ENCODE measurements at places on chromosomes 5 and 9.

GRCh38 chr5:10467281-10468198, 25.9 kb downstream of the ROPN1L start:
- no peak for DNase-seq

DNA sequence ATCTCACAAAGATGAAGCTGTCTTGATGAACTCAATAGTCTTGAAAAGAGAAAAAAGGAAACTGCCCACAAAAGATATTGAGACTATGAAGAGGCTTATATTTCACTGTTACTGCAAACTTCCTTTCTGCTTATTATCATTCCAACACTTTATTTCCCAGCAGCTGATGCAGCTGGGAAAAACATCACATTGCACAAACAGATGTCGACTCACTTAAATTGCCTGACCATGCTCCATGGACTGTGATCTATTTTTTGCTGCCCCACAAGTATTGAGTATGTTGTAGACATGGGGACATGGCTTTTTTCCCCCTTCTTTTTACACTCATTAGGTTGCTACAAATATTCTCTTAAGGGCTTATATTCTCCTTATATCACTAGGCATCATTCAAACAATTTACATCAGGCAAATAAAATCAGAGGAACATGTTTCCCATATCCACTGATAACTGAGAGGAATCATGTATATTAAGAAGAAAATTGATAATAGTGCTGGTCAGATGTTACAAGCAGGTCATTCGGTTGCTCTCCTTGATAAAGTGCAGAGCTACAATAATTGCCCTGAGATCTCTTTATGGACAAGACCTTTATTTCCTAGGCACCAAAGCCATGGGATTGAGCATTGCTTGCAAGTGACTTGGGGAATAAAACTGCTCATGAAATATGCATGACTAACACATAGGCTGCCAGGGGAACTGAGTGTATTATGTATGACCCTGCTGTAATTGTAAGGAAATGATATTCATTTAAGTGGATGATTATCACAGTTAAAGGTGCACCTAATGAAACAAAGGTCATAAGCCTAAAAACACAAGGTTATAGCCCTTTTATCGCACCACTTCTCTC, 509.9 kb downstream of the ZNF608 start:
- DNase-seq: no peak

GRCh38 chr5:171755354-171755821, 30.2 kb upstream of the SMIM23 start:
- no peak for DNase-seq

DNA sequence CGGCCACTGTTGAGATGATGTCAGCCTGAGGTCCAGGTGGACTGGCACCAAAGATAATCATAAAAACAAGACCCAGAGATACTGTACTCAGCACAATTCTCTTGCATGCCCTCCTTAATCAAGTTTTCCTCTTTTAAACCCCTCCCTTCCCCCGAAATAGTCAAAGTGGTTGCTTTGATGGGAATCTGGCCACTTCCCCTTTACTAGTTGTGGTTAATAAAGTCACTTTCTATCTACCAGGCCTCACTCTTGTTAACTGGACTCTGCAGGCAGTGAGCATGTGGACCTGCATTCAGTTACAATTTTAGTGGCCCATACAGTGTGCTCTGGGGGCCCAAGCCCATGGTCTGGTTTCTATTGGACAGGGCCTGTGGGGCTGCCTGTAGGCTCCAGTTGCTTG, 17.5 kb downstream of the FBP2 start:
- DNase-seq: no peak

GRCh38 chr9:135896626-135897025, 10.7 kb downstream of the CAMSAP1 start:
- no peak for DNase-seq

DNA sequence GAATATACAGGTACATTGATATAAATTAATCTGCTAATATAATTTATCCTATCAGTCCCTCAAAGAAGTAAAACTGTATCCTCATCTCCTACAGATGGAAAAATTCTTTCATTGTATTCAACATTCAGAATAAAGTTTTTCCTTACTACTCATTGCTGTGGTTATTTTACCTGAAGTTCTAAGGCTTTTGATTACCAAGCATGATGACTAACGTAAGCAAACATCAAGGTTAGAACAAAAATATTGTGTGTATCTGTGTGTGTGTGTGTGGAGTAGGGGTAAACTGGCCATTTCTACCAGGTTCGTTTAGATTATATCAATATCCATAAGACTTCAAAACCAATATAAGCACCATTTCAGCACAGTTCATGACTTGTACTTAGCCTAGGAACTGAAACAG, 560.7 kb upstream of the TRPC7 start:
- DNase-seq: no peak

DNA sequence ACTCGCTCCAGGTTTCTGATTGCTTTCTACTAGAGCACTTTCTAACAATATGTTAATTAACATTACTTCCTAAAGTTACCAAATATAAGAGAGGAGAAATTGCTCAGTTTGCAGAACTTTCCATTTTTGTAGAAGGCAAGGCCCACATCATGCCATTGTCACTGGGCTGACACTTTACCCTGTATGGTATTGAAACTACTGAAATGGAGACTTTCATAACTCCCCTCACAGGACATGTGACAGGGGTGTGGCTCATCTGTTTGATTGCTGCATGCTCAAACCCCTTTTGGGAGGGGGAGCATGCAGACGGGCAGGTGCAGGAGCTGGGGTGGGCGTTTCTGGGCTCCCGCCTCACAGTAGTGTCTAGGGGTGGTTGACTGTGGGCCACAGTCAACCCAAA, 206.3 kb upstream of the GHR start:
- no peak for DNase-seq

- no peak for DNase-seq
Observed at GRCh38 chr5:151570512-151571269, 20.4 kb downstream of the FAT2 start.

DNA sequence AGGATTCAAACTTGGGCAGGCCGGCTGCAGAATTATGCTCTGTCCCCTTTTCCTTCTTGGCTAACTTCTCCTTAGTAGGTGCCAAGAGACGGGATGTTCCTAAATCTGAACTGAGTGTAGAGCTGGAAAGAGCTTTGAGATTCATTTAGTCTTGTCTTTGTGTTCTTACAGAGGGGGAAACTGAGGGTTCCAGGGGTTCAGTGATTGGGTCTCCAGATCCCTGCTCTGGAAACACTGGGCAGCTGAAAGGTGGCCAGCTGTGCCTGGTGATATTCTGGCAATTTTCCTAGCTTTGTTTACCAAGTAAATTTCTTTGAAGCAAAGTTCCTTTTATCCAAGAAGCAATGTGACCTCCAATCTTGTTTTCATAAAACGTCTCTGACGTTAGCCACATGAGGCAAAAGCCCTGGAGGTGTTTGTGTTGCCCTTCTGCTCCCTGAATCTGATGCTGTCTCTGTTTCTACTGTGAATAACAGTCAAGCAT, 288.7 kb downstream of the ZSWIM6 start:
- DNase-seq: no peak

GRCh38 chr9:107638521-107639310, 149.1 kb upstream of the KLF4 start:
- DNase-seq: no peak

DNA sequence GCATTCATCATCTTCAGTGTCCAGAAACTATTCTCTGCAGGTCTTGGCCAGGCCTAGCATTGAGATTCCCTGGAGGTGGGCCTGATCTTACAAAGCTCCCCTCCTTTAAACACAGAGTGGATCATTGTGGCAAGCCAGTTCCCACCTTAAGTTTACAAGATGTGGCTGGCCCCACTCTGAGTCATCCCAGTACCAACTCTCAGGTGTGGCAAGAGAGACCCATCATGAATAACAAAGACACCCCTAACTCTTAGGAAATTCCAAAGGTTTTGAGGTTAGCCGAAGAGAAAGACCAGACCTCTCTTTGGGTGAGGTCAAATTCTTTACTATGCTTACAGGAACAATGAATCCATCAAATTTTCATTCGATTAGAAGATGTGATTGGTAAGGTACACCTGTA, 78.2 kb downstream of the RFK start:
- DNase-seq: no peak

DNA sequence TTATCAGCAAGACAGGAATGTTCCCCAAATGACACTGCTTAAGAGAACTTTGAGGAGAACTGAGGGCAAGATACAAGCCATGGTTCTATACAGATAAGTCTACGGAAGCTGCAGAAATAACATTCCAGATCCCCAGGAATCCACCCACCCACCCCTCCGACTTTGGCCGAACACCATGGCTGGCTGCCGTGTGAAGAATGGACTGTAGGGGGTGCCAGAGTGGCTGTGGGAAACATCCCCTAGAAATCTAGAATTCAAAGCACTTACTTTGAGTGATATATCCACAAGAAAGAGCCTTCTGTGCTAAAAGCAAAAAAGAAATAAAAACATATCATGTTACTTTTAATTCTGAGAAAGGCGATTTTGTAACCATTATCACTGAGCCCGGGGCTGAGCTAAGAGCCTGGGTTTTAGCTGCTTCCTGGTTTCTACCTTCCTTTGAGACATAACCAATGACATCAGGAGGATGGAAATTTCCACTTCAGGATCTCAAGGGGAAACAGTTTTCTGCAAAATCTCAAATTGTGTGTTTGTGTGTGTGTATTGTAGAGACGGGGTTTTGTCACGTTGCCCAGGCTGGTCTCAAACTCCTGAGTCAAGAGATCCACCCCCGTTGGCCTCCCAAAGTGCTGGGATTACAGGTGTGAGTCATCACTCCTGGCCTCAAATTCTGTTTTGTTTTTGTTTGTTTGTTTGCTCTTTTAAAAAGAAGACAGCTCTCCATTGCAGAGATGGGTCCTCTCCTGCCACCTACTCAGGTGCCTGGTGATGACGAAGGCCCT, 36.4 kb downstream of the GGTA1 start:
- DNase-seq: no peak

- no peak for DNase-seq
Observed at GRCh38 chr9:73714294-73714693, 562.6 kb downstream of the ANXA1 start.

DNA sequence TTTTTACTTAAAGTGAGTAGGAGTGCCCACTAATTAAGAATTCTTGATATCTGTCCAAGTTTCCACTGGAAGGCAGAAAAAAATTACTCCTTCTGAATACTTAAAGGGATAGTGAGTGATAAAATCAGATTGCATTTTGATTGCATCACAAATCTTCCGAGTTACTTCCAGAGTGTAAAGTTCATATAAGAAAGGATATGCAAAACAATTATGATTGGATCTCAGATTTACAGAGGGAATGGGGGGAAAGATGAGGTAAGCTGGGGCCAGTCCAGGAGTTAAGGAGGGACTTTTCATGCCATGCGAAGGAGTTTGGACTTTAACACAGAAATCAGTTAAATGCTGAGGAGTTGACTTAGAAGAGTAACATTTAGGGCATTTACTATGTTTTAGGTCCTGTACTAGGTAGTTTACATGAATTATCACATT, 9.3 kb upstream of the RNF145 start:
- no peak for DNase-seq

DNA sequence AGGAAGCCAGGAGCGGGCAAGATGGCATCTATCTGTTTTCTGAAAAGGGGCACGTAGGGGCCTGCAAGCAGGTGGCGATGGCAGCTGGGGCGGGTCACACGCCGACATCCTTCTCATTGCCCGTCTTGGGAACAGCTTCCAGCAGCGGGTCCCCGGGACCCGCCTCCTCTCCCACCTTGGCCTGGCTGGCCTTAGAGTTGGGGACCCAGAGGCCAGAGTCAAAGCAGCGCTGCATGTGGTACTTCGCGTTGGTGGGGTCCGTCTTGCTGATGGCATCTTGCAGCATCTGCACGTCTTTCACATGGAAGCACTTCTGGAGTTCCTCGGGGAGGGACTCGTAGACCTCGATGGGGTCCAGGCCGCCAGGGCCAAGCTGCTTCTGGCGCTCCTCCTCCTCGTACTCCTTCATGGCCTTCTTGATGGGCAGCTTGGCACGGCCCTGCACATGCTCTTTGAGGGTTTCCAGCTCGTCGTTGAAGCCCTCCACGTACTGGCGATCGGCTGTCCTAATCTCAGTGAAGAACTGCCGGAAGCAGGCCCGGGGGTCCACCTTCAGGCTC, 127.6 kb upstream of the CLINT1 start:
- DNase-seq: no peak

GRCh38 chr9:98491231-98491651, 217.5 kb downstream of the GABBR2 start:
- DNase-seq: no peak

GRCh38 chr9:8183618-8184017, 384.0 kb upstream of the DMAC1 start:
- no peak for DNase-seq

Measured in left lobe of liver (tissue), 2 donors.